ENCODE measurements at places on chromosomes 2 and 18.

DNA sequence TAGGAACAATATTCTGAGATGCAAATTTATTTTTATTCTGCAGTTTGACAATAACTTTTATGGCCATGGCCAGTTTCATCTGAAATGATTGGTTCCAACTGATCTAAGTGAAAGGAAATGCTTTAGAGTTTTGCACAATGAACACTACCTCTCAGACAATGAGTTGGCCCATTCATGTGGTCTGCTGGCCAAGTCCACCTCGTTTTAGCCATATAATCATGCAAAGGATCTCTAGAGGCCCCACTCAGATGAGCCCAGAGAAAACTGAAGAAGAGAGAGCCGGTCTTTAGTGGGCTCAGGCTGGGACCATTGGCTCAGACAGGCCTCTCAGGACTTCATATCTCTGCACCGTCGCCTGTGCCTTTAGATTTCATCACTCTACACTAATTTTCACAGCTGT lies 254.7 kb downstream of the MREG start:
- peak; percentile 85 for DNase-seq

GRCh38 chr18:10271481-10271880 lies 183.0 kb upstream of the APCDD1 start:
- peak; percentile 70 for DNase-seq

- DNase-seq, result no peak
These were observed 50.9 kb downstream of the SP3 start for GRCh38 chr2:173914055-173914927.

- no peak for DNase-seq
These were observed 316.5 kb downstream of the IRS1 start for GRCh38 chr2:226483143-226483542.

- DNase-seq, result no peak
These were observed 557 bp downstream of the DCC start for GRCh38 chr18:52340406-52341102.

- no peak for DNase-seq
These were observed 13.7 kb downstream of the ADRA2B start for GRCh38 chr2:96102596-96103186.

DNA sequence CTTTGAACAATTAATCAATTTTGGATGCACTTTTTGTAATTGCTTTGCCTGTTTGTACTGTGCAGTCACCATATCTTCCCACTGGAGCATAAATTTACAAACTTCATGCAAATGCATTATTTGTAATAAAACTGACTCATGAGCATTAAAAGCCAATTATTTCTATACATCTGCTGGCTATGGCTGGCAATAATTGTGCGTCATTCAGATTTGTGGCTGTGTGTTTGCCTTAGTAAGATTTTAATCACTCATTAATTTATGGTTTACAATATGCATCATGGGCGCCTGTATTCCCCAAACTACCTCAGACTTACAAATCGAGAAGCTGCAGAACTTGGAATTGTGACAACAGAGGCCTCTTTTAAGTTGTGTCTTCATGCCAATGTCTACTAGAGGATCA lies 132.4 kb upstream of the TRIB2 start:
- no peak for DNase-seq

DNA sequence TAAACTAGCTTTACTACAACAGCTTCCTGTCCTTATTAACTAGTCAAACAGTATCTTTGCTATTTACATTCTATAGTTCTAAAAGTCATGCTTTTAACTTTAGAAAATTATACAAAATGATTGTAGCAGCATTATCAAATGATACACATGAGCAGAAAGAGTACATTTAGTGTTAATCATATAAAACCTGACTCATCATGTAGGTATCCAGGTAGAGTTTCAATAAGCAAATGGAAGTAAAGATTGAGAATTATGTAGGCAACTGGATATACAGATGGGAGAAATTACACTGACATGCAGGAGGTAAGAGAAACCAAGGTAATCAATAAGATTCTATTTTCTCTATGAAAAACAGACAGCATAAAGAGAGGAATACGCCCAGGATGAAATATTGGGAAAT lies 33.8 kb downstream of the TRIP12 start:
- no peak for DNase-seq

- no peak for DNase-seq
These were observed 53.9 kb downstream of the FN1 start for GRCh38 chr2:215382011-215382410.

DNA sequence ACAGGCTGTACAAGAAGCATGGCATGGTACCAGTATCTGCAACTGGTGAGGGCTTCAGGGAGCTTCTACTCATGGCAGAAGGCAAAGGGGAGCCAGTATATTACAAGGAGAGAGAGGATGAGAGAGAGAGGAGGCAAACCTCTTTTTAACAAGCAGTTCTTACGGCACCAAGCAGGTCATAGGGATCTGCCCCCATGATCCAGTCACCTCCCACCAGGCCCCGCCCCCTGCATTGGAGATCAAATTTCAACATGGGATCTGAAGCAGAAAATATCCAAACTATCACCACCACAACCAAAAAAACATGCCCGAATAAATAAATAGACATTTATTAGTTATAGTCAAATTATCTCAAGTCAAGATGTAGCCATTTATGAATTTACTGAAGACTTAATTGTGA lies 14.5 kb upstream of the SLC35F5 start:
- DNase-seq, result no peak

- peak; percentile 61 for DNase-seq
These were observed 4.6 kb downstream of the DOCK10 start for GRCh38 chr2:225037415-225038230.

DNA sequence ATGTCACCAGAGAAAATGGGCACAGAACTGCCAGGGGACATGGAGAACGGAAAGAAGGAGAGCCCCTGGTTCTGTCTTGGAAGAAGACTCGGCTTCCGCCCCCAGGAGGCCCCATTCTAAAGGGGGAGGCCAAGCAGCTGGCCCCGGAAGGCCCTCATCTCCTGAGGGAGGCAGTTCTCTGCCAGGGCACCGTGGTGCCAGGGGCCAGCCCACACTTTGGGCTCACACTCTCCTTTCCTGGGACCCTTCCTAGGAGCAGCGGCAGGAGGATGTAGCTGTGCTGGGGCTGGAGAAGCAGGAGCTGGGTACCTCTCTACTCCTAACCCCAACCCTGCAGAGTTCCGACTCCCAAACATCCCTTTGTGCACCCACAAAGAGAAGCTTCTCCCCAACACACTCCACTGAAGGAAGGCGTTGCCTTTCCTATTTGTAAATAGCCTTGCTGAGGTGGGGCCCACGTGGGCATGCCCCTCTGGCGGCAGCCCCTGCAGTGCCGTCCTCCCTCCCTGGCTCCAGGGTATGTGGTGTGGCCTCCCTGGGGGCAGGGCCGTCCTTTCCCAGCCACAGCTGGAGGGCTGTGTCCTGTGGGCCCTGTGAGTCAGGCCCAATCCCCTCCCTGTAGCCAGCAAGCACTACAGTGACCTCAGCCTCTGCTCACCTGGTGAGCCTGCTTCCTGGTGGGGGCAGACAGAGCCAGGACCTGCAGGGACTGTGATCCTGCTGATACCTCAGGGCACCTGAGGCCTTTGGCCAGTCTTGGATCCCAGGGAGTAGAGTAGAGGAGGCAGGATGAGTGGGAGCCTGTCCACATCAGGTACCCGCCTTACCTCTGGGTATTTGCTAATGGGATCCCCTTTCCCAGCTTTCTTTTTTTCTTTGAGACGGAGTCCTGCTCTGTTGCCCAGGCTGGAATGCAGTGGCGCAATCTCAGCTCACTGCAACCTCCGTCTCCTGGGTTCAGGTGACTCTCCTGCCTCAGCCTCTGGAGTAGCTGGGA lies 26.6 kb downstream of the ZFP36L2 start:
- DNase-seq, result no peak

- DNase-seq, result peak; percentile 78
These were observed at the start of gene FEZ2 for GRCh38 chr2:36597532-36598377. Gene FEZ2, minus strand, starts transcription at chr2:36598168. Its CDS starts 26 bp downstream, at chr2:36598142.

DNA sequence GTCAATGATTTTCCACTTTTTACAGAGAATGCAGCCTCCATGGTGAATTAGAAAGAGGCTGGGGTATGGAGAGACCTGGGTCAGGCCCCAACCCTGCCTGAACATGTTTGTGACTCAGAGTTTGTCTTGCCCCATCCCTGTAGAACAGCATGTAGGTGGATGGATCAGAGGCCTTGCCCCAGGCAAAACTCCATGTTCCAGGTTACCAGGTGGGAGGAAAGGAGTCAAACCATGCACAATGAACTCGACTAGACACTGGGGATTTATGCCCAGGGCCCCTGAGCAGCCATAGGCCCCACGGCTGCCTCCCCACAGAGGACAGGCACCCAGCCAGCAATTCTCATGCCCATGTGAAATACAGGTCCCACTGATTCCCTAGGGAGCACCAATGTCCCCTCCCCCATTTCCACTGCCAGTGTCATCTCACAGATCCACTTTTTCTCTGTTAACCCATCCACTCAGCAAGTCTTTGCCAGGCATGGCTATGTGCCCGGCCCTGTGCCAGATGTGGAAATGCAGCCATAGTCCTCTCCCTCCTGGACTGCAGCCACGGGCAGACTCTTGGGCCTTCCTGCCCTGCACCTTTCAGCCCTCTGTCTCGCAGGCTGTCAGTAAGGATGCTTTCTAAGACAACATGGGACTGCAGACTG lies 737.8 kb upstream of the HS6ST1 start:
- DNase-seq, result no peak

DNA sequence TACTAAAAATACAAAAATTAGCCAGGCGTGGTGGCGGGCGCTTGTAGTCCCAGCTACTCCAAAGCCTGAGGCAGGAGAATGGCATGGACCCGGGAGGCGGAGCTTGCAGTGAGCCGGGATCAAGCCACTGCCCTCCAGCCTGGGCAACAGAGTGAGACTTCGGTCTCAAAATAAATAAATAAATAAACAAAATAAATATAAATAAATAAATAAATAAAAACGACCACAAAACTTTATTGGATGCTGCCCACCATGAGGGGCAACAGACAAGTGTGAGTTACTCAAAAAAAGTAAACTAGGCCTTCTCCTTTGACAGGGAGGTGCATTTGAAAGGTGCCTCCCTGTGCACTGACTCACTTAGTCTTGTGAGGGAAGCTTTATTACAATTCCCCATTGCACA lies 50.4 kb downstream of the SLC4A1AP start:
- no peak for DNase-seq

GRCh38 chr2:134314681-134315368 lies 61.0 kb downstream of the MGAT5 start:
- no peak for DNase-seq

GRCh38 chr2:167489325-167489724 lies 601.0 kb downstream of the XIRP2 start:
- DNase-seq, result no peak

DNA sequence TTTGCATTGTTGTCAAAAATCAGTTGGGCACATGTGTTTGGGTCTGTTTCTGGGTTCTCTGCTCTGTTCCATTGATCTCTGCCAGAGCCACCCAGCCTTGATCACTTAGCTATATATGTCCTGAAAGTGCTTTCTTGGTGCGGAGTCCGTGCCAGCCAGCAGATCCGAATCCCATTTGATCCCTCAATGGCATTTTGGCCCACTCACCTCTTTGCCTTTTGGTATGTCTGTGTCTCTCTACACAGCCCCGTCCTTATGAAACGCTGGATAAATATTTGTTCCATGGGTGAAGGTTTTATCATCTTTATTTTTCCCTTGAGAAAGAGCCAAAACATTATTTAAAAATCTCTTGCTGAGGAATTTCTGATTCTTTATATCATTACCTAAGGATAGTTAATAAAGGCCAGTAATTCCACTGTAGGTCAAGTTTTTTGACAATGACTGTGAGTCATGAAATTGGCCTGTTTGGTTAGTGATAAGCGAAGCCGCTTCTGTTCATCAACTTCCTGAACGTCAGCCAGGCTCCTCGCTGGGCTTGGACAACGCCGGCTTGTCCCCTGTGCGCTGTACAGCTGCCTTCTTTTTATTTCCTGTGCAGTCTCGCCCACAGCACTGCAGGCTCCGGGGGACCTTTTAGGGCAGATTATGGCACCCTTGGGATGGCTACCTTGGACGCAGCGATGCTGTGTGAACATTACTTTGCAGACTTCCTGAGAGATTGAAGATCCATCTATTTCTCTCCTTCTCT lies 24.9 kb downstream of the MTCL1 start:
- DNase-seq, result no peak

DNA sequence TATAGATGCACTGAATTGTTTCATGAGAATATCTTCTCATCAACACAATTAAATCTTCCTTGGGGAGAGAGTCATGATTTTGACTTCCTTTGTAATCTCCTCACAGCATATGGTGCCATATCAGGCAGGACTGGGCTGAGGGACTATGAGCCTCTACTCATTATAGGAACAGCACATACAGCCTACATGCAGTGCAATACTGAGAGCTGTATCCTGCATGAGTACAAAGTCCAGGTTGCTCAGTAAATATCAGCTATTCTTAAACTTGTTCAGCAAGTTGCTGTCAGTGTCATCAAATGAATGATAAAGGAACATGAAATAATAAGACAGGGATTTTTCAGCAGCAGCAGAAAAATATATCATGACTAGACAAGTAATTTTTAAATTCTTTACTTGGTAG lies 10.8 kb downstream of the DLGAP1 start:
- no peak for DNase-seq

GRCh38 chr18:5630900-5631413 lies 87.2 kb upstream of the EPB41L3 start:
- DNase-seq, result no peak

- no peak for DNase-seq
These were observed 38.5 kb upstream of the GALNT14 start for GRCh38 chr2:31176742-31177141.

DNA sequence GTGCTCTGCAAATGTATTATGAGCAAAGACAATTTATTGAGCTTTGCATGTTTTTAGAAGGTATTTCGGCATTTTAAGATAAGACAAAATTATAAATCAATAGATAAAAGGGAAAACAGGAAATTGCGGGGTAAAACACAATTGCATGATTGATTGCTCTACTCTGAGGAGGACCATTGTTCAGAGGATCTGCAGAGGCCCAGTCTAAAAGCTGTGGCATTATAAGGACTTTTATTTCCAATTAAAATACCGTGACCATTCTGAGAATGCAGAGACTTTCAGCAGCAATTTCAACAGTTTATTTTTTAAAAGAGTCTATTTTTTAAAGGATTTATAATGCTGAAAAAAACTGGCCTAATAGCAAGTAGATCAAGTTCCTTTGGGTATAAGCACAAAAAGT lies 62.0 kb downstream of the TPGS2 start:
- DNase-seq, result no peak

- no peak for DNase-seq
These were observed 36.6 kb downstream of the CASP10 start for GRCh38 chr2:201219328-201220096.

DNA sequence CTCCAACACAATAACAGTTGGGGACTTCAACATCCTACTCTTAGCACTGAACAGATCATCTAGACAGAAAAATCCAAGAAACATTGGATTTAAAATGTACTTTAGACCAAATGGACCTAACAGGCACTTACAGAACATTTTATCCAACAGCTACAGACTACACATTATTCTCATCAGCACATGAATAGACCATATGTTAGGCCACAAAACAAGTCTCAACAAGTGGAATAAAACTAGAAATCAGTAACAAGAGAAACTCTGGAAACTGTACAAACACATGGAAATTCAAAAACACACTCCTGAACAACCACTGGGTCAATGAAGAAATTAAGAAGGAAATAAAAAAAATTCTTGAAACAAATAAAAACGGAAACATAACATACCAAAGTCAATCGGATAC lies 117.5 kb downstream of the ACVR1 start:
- no peak for DNase-seq

All from AG10803 (cell line).